ENCODE measurements at places on chromosomes 6 and 20.

- no peak for DNase-seq
Measured at GRCh38 chr6:36296240-36296639, 26.4 kb downstream of the PNPLA1 start.

- no peak for DNase-seq
Measured at GRCh38 chr20:51084593-51085377, 61.9 kb upstream of the KCNG1 start.

DNA sequence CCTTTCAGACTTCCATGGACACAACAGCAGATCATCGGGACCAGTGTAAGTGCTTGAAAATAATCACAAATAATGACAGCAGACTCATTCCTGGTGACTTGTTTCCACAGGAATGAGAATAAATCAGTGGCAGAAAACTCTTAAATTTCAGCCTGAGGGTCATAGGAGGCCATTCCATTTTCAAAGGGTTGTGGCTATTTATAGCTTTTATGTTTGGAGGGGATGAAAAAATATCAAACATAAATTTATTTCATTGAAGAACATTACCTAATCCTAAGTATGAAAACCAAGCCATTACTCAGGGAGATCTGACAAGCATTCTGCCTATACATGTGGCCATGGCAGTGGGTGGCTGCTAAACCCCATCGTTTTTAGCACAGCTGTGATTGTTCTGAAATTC lies 173.6 kb upstream of the CNR1 start:
- DNase-seq, result no peak

GRCh38 chr20:15445056-15445840 lies 1107.8 kb upstream of the FLRT3 start:
- no peak for DNase-seq

- no peak for DNase-seq
Measured at GRCh38 chr6:152859225-152859624, 108.6 kb downstream of the VIP start.

GRCh38 chr6:150213301-150213700 lies 70.5 kb downstream of the PPP1R14C start:
- DNase-seq, result no peak

DNA sequence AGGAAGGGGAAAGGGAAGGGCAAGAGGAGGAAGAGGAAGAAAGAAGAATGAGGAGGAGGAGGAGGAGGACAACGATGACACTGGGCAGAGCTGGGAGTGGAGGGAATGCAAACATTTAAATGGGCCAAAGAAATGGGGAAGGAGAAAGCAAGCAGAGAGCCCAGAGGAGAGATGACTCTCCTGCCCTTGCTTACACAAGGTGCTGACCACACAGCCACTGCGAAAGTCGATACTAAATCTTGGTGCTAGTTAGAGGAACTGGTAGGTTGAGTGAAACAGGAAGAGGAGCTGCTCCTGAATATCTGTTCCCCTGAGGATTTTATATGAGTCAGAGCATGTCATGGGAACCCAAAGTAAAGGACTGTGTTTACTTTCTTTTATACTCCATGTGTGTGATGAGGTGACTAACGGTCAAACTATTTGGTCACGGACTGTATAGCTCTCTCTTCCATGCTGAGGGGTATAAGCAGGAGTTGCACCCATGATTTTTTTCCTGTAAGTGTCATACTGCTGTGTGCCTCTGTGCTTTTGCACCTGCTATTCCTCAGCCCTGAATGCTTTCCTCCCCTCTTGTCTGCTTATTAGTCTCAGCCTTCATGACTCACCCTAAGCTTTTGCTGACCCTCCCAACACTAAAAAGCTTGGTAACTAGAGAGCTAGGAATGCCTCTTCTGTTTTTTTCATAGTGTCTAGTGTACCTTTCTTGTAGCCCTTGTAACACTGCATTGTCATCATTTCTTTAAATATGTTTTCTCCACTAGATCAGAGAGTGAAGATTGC lies 9.5 kb upstream of the PAQR8 start:
- no peak for DNase-seq

DNA sequence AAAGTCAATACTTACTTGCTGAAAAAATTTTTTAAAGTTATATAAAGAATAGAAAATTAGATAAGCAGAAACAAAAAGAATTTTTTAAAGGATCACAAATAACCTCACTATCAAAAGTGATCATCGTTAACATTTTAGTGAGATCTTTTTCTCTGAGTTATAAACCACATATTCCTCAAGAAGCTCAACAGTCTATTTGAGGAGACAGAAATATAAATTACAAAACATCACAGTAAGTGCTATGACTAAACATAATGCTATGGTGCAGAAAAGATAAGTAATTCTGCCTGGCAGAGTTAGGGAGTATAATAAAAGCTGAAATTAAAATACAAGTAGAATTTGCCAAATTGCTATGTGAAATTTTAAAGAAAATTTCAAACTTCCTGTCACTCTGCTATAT lies 226.7 kb downstream of the LMBRD1 start:
- DNase-seq, result no peak

DNA sequence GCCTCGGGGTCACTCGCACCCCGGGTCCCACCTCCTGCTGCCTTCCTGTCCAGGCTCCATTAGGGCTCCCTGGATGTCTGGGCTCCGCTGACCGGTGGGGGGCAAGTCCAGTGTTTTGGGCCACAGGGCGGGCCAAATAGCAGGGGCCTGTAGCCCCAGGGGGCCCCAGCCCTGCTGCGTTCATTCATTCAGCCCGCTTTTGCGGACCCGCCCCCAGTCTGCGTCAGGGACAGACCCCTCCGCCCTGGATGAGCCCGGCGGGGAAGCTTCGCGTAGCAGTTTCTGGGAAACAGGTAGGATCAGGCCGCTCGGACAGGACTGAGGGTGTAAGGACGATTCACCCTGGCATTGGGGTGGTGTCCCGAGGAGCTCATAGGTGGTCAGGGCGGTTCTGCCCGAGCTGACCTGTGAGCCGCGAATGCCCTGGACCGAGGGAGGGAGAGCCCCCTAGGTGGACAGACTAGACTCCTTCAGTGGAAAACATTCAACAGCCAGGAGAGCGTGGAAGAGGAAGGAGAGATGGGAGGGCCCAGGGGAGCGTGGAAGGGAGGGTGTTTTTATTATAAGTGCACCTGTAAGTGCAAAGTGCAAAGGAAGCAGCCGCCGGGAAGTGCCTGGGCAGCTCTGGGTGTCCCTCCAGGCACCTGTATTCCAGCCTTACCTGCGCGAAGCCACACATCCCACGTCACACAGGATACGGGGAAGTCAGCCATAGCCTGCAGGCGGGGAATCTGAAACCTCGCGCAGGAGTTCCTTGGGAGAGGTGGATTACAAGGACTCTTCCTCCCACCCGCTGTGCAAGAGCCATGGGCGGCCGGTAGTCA lies 662 bp downstream of the ENTPD6 start:
- DNase-seq, result no peak

DNA sequence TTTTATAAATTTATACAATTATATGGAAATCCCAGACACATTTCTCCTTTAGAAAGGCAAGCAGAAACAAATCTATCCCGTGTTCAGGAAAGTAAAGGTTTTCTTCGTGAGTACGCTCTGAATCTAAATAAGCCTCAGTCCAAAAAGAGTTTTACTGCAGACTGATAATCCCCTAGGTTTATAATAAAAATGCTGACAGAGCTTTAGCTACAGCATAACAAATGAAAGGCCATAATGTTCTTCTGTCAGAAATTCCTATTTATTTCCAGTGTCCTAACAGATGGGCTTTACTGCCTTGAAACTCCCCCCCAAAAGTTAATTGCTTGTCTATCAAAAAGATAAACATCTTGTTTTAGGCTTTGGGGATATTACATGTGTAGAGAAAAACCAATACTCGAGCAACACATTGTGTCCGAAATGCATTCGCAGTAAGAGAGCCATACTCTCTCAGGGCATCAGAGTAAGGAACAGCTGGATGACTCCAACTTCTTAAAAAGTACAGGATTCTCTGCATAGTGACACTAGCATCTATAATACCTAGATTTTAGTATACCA lies 109.0 kb downstream of the PRKN start:
- DNase-seq, result no peak

DNA sequence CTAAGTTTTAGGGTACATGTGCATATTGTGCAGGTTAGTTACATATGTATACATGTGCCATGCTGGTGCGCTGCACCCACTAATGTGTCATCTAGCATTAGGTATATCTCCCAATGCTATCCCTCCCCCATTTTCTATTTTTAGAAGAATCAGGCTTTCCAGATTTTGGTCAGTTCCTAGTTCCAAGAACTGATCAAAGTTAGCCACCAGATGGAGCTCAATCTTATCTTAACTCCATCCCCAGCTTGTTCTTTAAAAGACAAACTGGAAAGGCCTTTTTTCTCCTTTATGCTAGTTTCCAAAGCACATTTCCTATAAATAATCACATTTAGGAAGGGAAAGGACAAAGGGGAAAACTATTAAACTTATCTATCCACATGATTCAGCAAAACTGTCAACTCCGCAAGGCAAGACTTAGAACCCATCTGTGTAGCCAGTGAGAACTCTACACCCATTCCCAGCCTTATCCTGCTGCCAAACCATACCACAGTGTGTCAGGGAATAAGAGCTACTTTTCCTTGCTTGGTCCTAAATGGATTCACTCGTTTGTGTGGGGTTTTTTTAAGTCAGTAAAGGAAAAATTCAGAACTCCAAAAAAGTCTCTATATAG lies 22.8 kb upstream of the KHDC1 start:
- DNase-seq, result no peak

GRCh38 chr6:164753517-164753916 lies 555.9 kb downstream of the C6orf118 start:
- no peak for DNase-seq

DNA sequence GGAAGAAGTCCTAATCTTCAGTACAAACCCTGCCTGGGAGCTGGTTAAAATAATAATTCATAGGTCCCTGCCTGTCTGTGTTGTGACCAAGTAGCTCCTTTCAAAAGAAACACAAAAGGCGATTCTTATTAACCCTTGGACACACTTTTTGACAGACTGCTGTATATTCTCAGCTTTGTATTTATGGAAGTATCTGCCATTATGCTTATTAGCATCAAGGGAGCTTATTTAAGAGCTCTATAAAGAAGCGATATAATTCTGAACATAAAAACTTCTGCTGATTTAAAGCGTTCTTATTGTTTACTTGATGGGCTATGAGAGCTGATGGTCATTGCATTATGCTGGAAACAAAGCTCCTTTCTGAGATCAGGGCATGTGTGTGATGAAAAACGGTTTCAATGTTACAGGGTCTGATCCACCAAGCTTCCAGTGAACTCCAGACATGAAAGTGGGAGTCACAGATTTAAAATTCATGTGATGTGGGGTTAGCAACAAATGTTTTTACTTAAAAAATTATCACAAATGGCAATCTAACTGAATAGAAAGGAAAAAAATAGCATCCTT lies 181.8 kb upstream of the PDE10A start:
- DNase-seq, result no peak

GRCh38 chr6:26431258-26432172 lies 8.8 kb upstream of the BTN3A3 start:
- DNase-seq, result no peak

GRCh38 chr6:87628881-87629280 lies 38.9 kb downstream of the ORC3 start:
- DNase-seq, result no peak

DNA sequence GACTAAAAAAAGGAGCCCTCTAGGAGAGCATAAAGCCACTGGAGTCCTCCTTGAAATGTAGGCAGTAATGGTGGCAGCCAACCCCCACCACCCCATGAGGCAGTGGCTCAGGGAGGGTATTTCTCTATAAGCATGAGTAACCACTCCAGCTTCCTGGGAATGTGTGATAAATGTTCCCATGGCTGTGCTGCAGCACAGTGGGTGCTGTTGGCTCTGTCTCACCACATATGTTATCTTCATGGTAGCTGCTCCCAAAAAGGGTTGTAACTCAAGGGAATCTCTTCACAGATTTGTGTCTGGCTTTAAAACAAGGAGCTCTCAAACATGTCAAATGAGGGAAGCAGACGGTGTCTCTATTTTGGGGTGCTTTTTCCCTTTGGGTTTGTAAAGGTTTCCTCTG lies 7.5 kb upstream of the PHACTR1 start:
- DNase-seq, result no peak

DNA sequence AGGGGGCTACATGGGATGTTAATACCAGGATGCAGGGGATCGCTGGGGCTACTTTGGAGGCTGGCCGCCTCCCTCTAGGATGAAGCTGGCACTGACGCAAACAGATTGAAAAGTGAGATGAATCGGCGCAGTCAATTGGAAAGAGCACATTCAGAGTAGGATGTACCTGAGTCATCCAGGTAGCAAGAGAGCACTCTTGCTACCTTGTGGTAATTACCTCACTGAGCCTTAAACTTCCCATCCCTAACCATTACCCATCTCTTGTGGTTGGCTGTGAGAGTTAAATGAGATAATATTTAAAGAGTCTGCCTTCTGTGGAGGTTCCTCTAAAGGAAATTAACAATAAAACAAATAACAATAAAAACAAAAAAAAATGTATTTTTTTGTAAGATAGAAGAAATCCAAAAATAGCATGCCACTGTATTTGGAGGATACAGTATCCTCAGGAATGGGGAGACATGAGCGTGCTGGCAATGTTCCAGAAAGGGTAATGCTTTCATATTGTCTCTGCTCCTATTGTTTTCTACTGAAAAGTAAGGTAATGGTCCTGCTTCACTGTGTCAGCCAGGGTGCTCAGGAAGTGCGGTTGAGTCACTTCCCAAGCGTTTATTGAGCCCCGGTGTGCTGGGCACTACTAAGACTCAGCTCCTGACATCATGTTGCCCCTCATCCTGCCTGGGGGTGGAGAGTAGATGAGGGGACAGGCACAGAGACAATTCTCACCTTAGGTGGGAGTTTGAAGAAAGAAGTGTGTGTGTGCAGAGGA lies 301.1 kb downstream of the EYA4 start:
- no peak for DNase-seq

- no peak for DNase-seq
Measured at GRCh38 chr20:35561671-35562070, 19.8 kb downstream of the ERGIC3 start.

DNA sequence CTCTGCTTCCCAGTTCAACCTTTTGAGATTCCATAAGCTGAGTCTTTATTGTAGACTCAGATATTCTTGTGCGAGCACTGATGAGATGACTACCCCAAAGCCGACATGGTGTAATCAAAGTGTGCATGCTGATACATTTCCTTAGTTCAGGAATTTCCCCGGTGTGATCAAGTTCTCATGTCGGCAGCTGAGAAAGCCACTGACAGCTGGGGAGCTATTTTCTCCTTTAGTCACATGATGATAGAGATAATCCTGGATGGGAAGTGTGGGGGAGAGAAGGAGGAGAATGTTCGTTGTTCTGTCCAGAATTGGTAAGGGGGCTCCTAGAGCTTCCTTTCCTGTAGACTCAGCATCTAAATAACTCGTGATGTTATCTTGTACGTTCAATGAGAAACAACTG lies 7.7 kb upstream of the CAP2 start:
- DNase-seq, result no peak

DNA sequence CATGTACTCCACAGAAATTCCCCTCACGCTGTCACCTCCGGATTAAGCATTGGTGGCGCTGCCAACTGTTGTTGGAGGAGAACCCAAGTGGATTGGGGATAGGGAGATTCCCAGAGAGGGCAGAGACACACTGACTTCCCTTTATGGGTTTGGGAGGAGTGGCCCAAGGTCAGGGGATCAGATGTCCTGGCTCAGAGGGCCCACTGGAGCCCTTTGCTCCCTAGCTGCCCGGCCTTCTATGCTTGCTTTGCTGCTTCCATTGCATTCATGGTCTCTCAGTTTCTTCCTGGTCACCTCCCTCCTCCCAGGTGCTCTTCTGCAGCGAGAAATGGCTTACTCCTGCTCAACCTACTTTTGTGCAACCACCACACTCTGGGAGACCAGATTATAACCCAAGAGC lies 14.3 kb downstream of the CUL9 start:
- no peak for DNase-seq
